ENCODE measurements at places on chromosomes 6 and 20. TPM values are rescaled to one million over a fixed set of nuclear protein-coding genes. Genes with fewer than 3 reads are reported as not detected.

Gene DDX39B
- 180 TPM for total RNA-seq

Gene NKX2-2
- total RNA-seq, result not detected

Gene SLC17A5
- total RNA-seq, result 29.7 TPM

Gene SAPCD1
- total RNA-seq, result not detected

Gene TEAD3
- total RNA-seq, result 5.1 TPM

Gene LRFN2
- not detected for total RNA-seq

Gene DDO
- total RNA-seq, result 2.3 TPM

Gene KIAA1755
- 1.4 TPM for total RNA-seq

Gene RBBP8NL
- not detected for total RNA-seq
